ENCODE measurements at places on chromosomes 16 and 17.

- no peak for DNase-seq
Observed at GRCh38 chr17:13337151-13337550, 264.6 kb downstream of the HS3ST3A1 start.

DNA sequence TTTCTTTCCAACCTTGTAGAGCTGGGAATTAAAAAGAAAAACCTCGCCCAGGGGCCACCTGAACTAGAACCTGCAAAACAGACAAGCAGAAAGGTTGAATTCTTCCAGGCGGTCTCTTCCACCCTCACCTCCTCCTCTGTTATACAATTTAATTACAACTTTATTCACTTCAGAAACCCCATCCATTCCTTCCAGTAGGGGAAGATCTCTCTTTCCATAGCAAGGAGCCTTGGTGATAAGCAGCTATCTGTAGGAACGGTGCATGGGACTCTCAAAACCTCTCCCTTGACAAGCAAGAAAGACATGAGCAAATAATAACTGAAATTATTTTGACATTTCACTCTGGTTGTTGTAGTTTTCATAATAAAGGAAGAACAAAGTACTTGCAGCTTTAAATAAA, 176.0 kb downstream of the RBFOX1 start:
- no peak for DNase-seq

GRCh38 chr17:76371656-76372628, 12.5 kb upstream of the SPHK1 start:
- DNase-seq, result no peak

DNA sequence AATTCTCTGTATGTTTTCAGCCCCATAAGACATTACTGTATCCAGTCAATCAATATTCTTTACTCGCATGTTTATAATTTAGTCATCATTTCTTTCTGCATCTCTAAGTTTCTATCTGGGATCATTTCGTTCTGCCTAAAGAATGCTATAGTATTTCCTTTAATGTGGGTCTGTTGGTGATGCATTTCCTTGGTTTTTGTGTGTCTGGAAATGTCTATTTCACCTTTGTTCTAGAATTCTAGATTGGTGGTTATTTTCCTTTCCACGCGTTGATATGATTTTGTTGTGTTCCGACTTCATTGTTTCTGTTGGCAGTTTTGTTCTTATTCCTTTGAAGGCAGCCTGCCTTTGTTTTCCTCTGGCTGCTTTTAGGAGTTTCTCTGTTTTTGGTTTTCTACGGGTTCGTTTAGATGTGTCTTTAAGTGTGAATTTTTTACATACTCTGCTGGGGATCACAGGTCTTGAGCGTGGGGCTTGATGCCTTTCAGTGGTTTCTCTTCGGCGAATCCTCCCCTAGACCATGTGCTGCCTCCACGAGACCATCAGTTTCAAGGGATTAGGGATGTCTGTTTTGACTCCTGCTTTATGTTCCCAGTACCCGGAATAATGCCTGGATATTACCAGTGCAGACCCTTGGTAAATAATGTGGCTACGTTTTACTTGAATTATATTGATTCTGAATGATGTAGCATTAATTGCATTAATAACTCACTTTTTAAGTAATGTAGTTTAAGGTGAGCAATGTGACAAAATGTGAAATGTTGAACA, 23.5 kb downstream of the POLR3E start:
- DNase-seq, result no peak

DNA sequence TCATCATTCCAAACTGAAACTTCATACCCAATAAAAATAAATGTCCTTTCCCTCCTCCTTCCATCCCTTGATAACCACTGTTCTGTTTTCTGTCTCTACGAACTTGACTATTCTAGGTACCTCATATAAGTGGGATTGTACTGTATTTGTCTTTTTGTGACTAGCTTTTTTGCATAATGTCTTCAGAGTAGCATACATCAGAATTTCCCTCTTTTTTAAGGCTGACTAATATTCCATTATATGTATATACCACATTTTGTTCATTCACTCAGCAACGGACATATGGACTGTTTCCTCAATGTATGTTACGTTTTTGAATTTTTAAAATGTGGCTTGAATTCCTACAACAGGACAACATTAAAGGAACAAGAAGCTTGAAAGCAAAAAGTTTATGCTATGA, 1.5 kb upstream of the NUFIP2 start:
- DNase-seq, result no peak

GRCh38 chr16:49578435-49579024, 204.9 kb downstream of the C16orf78 start:
- no peak for DNase-seq

DNA sequence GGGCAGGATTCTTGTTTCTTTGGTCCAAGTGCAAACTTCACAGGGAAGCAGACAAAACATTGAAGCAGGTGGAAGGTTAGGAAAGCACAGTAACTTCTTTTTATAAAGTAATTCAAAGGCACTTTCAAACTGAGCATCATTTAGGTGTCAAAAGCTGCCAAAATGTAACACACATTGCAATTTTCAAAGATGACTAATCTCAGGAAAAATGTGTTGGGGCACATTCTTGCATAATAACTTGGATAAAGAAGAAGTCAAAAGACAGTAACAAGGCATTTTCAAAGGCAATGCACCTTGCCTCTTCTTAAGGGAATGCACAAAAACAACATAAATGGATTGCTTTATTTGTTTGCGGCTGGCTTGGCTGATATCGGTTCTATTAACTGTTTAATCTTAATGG, 3.6 kb downstream of the KCNJ2 start:
- no peak for DNase-seq

DNA sequence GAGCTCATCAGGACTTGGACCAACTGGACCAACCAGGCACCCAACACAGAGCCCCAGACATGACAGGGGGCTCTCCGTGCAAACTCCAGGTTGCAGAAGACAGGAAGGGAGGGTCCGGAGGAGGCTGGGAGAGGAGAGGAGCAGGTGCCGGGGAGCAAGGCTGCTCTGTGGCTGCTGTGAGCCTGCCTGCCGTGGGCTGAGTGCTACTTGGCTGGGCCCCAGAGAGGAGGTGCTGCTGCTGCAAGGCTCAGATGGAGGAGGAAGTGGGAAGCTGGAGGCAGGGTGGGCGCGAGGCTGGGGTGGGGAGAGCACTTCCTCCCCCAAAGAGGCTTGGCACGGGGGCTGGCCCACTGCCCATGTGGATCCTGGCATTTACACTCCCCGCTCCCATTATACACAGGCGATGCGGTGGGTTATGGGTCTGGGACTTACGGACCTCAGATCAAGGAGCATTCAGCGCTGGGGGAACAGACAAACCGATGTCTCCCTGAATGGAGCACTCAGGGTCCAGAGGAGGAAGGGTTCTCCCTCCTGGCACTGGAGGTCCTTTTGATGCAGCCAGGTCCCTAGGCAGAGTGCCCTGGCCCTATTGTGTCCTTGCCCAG, 15.9 kb downstream of the EPOP start:
- no peak for DNase-seq

DNA sequence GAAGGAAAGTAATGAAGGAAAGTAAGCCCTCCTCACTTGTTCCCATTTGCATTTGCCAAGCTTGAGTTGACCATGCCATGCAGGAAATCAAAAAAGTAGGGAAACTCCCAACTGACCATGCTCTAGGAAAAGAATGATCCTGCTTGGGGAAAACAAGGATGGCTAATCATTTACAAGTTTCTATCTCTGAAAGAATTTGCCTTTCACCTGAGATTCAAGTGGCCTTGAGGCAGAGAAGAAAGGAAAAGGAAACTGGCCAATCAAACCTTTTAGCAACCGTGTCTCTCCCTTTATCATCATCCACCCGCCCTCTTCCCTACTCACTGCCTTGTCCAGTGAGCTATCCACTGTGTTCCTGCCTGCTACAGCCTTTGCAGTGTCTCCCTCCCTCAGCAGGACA, 757.2 kb upstream of the SOX9 start:
- DNase-seq, result no peak

DNA sequence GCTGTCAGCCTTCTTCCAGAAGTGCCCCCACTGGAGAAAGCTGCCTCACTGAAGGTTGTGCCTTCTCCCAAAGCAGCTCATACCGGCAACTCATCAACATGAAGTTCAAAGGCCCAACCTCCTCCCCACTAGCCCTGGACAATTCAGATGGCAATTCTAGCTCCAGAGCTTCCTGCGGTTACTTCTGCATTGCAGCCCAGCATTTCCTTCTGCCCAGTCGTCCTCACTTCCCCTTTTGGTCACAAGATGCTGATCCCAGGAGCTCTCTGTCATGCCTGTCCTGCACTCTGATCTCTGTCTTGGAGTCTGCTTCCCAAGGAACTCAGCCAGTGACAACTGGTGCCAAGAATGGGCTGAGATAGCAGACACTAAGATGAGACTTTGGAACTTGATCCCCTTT, 178.2 kb upstream of the SOX9 start:
- DNase-seq, result no peak

DNA sequence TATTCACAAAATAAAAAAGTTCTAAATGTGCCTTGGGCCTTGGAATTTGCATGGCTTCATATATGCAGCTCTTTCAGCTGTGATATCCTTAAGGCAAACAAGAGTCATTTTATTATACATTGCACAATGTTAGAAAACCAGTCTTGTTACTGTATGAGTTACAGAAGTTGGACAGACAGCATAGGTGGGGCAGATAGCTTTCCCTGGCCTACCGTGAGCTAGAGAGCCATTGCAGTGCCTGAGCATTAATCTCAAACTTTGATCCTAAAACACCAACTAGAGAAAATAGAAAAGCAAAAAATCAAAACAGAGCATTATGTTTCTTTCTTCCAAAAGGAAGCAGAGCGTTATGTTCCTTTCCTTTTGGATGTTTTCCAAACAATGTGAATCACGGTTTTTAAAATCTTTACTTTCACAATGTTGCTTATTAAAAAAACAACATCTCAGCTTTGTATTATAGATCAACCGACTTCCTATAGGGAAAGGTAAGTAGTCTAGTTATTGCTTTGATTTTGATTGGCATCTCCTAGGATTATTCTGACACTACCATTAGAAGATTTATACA, 32.2 kb downstream of the ARHGAP44 start:
- no peak for DNase-seq

GRCh38 chr17:59825533-59826322, 67.0 kb downstream of the TUBD1 start:
- no peak for DNase-seq

GRCh38 chr17:2388020-2388682, 12.7 kb downstream of the MNT start:
- DNase-seq, result no peak

DNA sequence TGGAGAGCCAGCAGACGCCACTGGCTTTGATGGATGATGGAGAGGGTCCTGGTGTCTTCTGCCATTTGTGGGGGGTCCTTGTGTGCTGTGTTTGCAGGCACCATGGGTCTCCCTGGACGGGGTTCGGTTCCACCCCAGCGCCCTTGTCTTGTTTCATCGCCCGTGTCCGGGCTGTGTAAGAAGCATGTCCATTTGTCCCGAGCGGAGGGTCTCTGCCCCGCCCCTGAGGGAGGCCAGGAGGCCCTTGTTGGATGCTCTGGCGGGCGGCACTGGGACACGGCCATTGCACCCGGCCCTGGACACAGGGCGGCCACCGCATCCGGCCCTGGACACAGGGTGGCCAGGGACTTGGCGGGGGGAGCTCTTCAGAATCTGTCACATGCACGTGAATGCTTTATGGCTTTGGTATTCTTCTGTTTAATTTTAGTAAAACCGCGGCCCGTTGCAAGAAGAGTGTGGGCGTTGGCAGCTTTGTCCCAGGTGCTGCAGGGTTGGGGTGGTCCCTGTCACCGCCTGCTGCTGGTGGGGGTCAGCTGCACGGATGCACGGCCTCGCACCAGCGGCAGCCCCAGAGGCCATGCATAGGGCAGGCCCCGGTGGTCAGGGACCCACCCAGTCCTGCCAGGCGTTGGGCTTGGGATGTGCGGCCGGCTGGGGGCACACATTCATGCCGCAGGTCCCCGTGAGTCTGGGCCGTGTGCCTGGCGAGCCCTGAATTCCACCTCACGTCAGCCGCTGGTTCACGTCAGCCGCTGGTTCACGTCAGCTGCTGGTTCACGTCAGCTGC, 21.0 kb upstream of the ZNF750 start:
- no peak for DNase-seq
